ENCODE measurements at places on chromosomes 12 and 14. TPM values are rescaled to one million over a fixed set of nuclear protein-coding genes. Genes with fewer than 3 reads are reported as not detected.

Gene LRP1-AS
- polyA plus RNA-seq: not detected

Gene MYF5
- polyA plus RNA-seq: not detected

Gene SLCO1B1
- polyA plus RNA-seq: not detected

DNA sequence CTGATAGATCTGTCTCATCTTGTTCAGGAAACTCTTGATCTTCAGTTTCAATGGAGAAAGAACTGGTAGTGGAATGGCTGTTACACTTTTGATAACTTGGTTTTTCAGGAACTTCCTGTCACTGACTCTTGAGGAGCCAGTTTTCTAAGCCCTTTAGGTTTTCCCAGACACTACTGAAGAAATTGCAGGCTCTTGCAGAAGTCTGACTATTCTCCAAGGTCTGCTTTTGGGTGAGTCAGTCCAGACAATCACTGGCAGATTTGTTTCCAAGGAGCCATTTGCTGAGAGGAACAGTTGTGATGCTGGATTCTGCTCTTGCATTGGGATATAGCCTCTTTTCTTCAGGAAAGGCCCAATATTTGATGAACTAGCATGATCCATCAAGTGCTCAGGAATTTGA, 468.0 kb downstream of the FUT8 start:
- no peak for DNase-seq

DNA sequence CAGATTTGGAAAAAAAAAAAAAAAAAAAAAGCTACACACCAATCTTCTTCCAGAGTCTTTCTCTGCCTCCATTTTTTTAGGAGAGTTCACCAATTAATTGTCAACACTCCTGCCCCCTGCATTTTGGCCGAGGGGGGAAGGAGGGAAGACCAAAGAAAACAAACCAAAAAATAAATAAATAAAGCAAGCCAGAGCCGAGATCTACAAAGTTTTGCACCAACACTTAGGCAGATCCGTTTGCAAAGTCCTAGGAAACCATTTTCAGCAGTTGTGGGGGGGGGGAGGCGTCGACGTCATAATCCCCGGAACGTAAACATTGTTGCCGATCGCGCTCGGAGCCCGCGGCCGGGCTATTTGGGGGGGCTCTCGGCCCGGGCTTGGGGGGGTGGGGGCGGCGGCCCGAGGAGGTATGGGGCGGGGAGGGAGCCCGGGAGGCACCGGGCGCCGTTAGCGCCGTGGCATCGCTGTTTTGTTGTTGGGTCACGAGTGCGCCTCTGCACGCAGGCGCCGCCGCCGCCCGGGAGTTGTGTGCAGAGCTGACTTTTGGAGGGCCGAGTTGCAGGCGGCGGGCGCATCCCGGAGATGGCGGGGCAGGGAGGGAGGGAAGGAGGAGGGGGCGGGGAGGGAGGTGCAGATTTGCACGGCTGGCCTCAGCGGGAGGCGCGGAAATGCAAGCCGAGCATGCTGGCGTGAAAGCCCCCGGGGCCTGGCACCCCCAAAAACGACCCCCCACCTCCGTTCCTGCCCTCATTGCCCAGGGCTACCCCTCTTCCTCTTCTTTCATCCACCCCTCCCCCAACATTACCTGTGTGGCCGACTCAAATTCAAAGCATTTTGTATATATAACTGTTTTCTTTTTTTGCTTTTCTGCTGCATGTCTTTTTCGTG, 598 bp downstream of the KDM2B start:
- DNase-seq: peak; percentile 76

- no peak for DNase-seq
These were observed 23.8 kb upstream of the FBLN5 start for GRCh38 chr14:91971188-91971778.
